ENCODE measurements at places on chromosomes 1 and 21.
A peak's percentile ranks its signal among the peaks of the same experiment; 100 is the strongest.

DNA sequence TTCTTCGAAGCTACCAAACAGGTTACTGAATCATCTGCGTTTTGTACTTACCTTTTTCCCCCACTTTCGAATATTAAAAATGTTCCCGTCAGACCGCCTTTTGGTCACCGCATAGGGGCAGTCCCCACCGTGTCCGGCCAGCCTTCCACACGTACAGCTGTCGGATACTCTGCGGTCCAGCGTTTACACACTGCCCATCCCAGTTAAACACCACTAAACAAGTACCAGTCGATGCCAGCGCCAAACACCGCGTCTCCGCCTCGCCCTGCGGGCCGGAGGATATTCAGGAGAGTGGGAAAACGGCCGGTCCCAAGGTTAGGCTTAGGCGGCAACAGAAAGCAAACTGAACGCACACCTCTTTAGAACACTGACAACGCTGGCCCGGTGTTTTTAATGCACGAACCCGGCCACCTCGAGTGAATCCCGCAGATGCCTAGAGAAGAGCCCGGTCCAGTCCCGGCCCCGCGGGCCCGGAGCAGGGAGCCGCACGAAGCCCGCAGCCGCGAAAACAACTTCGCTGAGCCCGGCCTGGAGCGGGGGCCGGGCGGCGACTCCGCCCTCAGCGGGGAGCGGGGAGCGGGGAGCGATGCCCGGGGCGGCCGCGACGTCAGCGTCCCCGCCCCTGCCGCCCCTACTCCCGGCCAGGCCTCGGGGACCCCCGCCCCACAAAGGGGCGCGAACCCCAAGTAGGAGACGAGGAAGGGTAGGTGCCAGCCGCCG lies 730 bp upstream of the PHF13 start:
- DNase-seq, result no peak

- DNase-seq, result no peak
Measured at GRCh38 chr1:77513839-77514763, 168.4 kb downstream of the ZZZ3 start.

GRCh38 chr21:41009398-41010100 lies 158.4 kb upstream of the BACE2 start:
- no peak for DNase-seq

DNA sequence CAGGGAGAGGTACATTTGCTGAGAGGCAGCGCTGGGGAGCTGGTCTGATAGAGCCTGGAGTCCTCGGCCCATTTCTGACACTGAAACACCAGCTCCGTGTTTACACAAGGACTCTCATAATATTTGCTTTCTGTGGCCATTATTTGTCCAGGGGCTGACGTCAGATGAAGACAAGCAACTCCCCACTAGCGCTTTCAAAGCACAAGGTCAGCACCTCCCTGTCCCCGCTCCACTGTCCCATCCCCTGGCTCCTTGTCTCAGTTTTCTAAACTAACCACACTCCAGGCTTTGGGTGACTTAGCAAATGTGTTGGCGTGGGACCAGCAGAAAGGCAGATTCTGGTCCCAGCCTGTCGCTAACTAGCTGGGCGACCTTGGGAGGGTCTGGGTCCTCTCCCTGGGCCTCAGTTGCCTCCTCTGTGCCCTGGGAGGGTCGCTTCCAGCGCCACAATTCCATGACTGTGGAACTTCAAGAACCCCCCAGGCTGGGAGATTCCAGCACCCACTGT lies 37.4 kb upstream of the ZBTB40 start:
- DNase-seq, result no peak

- DNase-seq, result no peak
Measured at GRCh38 chr1:225451340-225451739, 23.5 kb upstream of the LBR start.

- DNase-seq, result peak; percentile 83
Measured at GRCh38 chr21:42939582-42940413, 14.4 kb upstream of the ERVH48-1 start.

GRCh38 chr1:1122981-1123480 lies 7.1 kb upstream of the C1orf159 start:
- DNase-seq, result no peak

- DNase-seq, result no peak
Measured at GRCh38 chr1:213969958-213970555, 17.7 kb upstream of the PROX1 start.

- no peak for DNase-seq
Measured at GRCh38 chr1:46315669-46316403, 12.3 kb downstream of the UQCRH start.

DNA sequence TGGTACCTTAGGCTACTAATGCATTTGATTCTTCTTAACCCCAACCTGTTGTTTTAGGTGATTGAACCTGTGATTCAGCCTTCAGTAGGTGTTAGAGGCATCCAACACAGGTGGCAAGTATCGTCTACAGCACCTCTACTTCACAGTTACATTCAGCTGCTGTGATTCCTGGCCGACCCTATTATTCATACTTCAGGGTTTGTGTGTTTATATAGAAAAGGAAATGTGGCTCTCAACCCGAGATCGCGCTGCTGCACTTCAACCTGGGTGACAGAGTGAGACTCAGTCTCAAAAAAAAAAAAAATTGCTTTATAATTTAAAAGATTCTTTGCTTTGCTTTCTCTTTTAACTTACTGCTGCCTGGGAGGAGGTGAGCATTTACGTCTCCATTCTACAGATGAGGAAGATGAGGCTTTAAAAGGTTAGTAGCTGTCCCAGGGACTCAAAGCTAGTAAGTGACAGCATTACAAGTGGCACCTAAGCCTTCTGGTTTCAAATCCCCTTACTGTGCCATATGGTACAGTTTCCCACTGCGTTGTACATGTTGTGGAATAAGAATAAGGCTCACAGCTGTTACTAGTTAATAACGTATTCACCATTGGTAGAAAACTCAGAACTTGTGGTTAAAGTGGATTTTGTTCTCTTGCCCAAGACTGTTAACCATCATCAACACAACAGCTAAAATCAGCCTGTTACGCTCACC lies 9.9 kb upstream of the GPR25 start:
- DNase-seq, result no peak

- no peak for DNase-seq
Measured at GRCh38 chr1:174676856-174677255, 229.1 kb downstream of the GPR52 start.

GRCh38 chr1:30200161-30200560 lies 523.2 kb downstream of the MATN1 start:
- DNase-seq, result no peak

GRCh38 chr1:170240409-170240808 lies 94.7 kb downstream of the NTMT2 start:
- DNase-seq, result no peak

- no peak for DNase-seq
Measured at GRCh38 chr1:53822931-53823330, 15.2 kb downstream of the NDC1 start.

DNA sequence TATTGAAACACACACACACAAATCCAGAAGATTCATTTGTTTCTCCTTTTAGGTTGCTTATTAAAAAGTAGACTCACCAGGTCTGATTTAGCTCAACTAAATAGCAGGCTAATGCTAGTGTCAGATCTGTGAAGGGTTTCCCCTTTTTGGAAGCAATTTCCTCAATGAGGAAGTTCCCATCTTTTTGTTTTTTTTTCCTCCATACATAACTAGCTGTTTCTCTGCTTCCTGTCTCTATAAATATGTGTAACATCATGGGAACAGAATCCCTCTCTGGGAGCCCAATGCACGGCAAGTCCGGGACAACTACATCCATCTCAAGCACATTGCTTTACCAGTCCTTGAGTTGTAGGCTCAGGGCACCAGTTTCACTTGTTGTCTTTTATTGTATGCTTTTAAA lies 1421.1 kb downstream of the PLA2G4A start:
- DNase-seq, result no peak

- no peak for DNase-seq
Measured at GRCh38 chr1:85615586-85616363, 35.2 kb downstream of the CCN1 start.

- DNase-seq, result no peak
Measured at GRCh38 chr1:186234976-186235686, 139.9 kb downstream of the TPR start.

- no peak for DNase-seq
Measured at GRCh38 chr1:158806916-158807536, 24.1 kb upstream of the MNDA start.

DNA sequence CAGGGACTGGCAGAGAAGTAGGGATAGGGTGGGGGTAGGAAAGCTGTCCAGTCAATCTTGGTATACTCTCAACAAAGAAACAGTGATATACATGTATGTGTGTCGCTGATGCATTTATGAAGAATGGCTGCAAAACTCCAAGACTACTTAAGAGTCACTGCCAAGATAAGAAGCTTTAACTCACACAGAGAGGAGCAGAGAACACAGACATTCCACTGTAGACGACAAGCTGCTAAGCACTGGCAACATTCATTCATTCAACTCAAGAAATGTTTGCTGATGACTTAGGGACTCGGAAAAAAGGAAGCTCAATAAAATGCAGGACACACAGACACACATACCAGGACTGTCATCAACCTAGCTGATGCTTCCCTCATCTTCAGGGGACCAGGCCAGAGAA lies 5.5 kb downstream of the CTNNBIP1 start:
- no peak for DNase-seq

Measured in kidney epithelial cell (primary cell).